Epithelial cell of proximal tubule (primary cell): ENCODE measurements at places on chromosomes 2 and 18. TPM values are rescaled to one million over a fixed set of nuclear protein-coding genes. Genes with fewer than 3 reads are reported as not detected.

Gene ALLC
- not detected in 2 replicates for total RNA-seq

Gene POTEC
- total RNA-seq, result not detected in 2 replicates

DNA sequence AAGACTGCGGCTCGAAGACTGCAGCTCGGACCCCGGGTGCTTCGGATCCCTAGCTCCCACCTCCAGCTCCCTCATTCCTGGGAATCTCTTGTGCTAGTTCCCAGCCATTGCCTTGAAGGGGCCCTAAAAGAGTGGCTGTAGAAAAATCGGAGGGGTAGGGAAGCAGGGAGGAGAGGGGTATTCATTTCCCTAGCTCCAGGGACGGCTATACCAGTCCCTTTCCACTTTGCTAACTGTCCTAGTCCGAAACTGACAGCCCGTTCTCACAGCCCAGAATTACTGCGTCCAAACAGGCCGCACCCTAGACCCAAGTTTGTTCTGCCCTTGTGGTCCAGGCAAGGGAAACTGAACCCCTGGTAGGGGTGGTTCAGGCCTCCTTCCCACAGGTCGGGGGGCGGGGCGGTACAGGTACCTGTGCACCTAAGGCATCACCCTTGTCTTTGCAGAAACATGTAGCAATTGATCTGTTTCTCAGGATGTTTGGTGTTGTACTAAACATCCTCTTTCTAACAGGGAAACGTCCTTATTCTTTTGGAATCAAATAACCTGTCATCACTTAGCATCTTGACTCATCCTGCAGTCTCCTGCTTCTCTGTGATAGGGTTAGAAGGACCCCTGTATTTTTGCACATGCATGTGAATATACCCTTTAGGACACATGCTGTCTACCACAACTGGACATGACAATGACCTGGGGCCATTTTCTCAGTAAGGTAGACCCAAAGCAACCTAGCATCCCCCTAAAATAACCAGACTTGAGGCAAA lies 4.0 kb downstream of the EMX1 start:
- no peak for DNase-seq

DNA sequence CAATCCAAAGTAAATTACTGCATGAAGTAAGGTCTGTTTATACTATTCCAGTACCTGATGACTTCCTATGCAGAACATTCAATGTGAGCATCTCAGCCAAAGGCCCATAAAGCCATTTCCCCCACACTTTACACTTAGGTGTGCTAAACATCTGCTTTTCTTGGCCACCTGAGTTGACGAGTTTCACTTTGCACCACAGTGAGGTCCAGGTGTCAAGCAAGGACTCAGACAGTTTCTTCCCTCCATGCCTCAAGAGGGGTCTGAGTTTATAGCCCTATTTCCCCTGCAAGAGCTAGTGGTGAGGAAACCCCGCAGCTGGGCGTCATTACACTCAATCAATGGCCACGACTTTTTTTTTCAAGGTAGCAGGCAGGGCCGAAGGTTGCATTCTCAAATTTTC lies 107.7 kb downstream of the MREG start:
- no peak for DNase-seq

GRCh38 chr2:145736871-145737270 lies 1217.0 kb upstream of the ZEB2 start:
- no peak for DNase-seq

- DNase-seq, result no peak
These were observed 69.1 kb downstream of the PHLPP1 start for GRCh38 chr18:62784338-62784965.

GRCh38 chr2:165893556-165893955 lies 60.0 kb downstream of the TTC21B start:
- DNase-seq, result no peak

Gene CCBE1
- total RNA-seq, result 1.8 and 3.3 TPM in 2 replicates

GRCh38 chr18:48079885-48080284 lies 149.4 kb upstream of the SMAD2 start:
- DNase-seq, result no peak

DNA sequence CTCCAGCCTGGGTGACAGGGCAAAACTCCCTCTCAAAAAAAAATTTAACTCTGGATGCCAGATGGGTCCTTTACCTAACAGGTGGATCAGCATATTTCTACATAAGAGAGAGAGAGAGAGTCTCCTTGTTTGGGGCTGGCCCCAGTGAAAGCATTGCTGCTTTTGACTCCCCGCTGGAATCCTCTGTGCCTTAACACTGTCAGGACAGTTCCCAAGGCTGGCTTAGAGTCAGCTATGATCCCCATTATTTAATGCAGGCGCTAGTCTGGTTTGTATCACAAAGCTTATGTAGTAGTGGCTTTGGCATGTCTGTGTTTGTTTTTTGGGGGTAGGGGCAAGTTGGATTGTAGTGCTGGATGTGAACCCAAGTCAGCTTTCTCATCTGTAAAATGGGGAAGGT lies 9.4 kb downstream of the INPP4A start:
- DNase-seq, result no peak

Gene IL1F10
- not detected in 2 replicates for total RNA-seq

DNA sequence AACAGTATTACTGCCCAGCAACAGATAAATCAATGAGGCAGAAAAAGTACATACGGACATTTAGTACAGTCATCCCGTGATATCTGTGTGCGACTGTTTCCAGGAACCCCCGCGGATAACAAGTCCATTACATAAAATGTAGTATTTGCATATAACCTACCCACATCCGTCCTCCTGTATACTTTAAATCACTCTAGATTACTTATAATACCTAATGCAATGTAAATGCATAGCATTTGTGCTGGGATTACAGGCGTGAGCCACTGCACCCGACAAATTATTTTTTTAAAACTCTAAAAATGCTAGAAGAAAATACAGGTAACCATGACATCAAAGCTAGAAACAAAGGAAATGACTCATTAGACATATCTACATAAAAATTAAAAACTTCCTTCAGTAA lies 91.6 kb downstream of the FAM161A start:
- DNase-seq, result no peak

- DNase-seq, result no peak
These were observed 149.6 kb downstream of the NCKAP5 start for GRCh38 chr2:133418671-133419070.

Gene SLC5A7
- total RNA-seq, result not detected in 2 replicates

- DNase-seq, result no peak
These were observed 25.0 kb downstream of the PTPN2 start for GRCh38 chr18:12858991-12859390.

DNA sequence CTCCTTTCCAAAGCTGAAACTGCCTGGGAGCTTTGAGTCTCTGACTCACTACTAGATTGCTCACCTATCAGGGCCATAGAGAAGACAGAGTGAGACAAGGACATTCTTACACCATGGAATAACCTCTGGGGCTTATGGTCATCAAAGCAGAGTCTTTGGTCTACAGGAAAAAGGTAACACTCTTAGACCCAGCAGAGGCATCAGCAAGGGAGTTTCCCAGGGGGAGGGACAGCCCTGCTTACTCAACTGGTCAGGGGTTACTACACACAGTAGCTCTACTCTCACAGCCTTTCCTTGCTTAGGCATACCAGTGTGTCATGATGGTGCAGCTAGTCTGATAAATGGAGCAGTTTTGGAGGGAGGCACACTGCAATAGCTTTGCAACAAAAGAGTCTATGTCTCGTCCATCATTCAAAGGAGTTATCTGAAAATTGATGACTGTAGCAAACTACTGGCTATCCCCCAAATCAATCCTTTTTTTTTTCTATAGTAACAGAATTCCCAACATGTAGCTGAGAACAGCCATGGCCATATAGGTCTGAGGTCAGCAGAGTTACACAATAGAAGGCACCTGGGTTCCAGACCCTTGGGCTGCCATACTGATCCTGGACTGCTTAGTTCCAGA lies 22.4 kb upstream of the CD28 start:
- peak; percentile 96 for DNase-seq

- no peak for DNase-seq
These were observed 110.0 kb upstream of the RASGRP3 start for GRCh38 chr2:33366473-33366872.

DNA sequence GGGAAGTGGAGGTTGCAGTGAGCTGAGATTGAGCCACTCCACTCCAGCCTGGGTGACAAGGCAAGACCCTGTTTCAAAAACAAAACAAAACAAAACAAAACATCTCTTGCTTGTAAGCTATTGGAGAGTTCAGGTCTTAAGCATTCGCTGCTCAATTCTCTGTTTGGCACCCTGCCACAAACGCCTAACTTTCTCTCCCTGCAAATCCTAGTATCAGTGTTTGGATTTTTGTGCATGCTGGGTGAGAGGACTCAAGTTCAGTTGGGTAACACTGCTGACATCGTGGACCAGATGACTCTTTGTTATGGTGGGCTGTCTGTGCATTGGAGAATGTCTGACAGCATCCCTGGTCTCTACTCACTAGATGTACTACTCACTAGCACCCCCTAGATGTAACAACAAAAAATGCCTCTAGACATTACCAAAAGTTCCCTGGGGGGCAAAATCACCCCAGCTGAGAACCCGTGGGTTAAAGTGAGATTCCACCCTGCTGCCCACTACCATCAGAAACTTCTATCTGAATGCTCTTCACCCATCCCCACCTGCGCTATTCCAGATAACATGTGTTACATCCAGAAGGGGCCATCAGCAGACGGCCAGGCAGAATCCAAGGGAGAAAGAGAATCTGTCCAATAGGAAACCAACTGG lies 50.9 kb downstream of the CACNB4 start:
- no peak for DNase-seq

DNA sequence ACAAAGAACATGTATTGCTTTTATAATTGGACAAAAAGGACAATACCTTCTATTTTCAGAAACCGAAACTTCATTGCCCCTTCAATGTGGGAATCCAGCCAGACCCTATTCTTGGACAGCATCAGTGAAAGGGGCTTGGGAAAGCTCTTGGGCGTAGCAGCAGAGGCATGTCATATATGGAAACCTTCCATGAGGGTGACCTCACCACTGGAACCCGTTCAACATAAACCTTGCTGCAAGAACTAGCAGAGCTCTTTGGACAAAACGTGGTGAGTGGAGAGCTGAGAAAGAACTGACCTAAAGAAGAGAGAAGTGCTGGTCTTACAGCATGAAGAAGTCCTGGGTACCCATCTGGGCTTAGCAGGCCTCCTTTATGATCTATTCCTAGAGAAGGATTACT lies 22.7 kb upstream of the ACTG2 start:
- DNase-seq, result no peak

GRCh38 chr2:112706170-112706664 lies 14.6 kb upstream of the NT5DC4 start:
- DNase-seq, result no peak

Gene FSHR
- total RNA-seq, result not detected in 2 replicates

DNA sequence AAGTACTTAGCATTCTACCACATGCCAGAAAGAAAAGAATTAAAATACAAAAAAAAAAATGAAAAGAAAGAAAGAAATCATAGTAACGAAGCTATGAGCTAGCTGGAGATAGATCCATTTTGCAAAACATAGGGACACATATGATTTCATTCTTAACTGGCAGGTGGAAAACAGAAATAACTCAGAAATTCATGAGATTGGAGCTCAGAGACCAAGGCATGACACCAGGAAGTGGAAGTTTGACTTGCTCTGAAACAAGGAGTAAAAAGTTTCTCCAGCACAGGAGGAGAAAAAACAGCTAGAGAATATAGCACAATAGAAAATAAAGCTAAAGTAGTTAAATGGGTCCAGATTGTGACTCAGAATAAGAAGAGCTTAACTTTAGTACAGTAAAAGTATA lies 278.1 kb downstream of the ZEB2 start:
- no peak for DNase-seq

- DNase-seq, result no peak
These were observed 1.5 kb downstream of the GIGYF2 start for GRCh38 chr2:232698556-232699091.

Gene ELOA2
- not detected in 2 replicates for total RNA-seq

- no peak for DNase-seq
These were observed 671.1 kb downstream of the RNF144A start for GRCh38 chr2:7588295-7588694.

- DNase-seq, result no peak
These were observed 36.5 kb upstream of the HPCAL1 start for GRCh38 chr2:10266133-10266620.

- DNase-seq, result no peak
These were observed 37.8 kb downstream of the SH3RF3 start for GRCh38 chr2:109166811-109167210.

DNA sequence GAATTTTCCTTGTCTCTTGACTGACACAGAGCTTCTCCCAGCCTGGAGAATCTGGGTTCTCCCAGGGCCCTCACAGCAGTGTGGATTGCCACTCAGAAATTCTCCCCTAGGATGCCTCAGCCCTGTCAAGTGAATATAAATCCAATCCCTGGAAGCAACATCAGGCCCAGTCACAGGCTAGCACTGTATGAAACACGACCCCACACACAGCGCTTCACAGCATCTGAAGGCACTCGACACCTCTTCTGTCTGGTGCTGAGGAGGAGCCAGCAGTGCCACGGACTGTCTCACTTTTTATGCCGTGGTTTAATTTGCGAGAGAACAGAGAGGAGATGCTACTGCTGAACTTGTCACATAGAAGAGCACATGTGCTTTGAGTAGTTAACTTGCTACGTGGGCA lies 164.5 kb downstream of the NAPG start:
- no peak for DNase-seq

Gene ALPG
- total RNA-seq, result not detected in 2 replicates

- DNase-seq, result no peak
These were observed 18.6 kb upstream of the PKDCC start for GRCh38 chr2:42029171-42029570.

- peak; percentile 44 for DNase-seq
These were observed 184.8 kb upstream of the SP5 start for GRCh38 chr2:170530284-170530745.

DNA sequence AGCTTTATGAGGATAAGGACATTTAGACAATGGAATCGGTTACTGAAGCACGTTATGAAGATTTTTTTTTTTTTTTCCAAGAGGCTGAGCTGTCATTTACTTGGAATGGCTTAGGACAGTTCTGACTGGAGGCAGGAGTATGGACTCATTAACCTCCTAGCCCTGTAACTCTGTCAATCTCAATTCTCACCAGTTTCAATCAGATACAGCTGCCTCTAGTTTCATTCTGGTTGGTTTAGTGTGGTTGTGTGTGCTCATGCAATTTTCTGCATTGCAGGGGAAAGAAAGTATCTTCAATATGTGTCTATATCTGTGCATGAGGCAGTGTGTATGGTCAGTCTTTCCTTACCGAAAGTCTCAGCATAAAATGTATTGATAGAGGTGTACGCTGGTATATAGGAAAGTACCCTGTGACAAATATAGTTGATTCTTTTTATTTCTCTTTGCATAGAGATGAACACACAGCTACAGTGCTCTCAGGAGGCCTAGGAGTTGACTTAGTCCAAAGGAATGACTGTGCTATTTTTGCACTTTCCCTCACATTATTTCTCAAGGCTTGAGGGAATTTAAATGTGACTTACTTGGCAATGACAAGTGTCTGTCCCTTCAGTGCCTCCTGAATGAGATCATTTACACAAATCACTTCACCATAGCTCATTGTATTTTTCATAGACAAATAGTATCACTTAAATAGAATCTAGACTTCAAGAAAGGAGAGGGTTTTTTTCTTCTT lies 50.5 kb upstream of the GRB14 start:
- DNase-seq, result no peak

- DNase-seq, result no peak
These were observed 212.1 kb downstream of the ARL6IP6 start for GRCh38 chr2:152930501-152930900.

Gene GPBAR1
- total RNA-seq, result 1.0 and 2.3 TPM in 2 replicates

GRCh38 chr18:57831597-57832377 lies 28.7 kb upstream of the ATP8B1 start:
- DNase-seq, result no peak

Gene SKA1
- 23.9 and 34.2 TPM in 2 replicates for total RNA-seq

- no peak for DNase-seq
These were observed 15.5 kb upstream of the ECEL1 start for GRCh38 chr2:232502911-232503808.

Gene ARHGAP15
- not detected in 2 replicates for total RNA-seq

Gene NEMP2
- total RNA-seq, result 5.1 and 15.0 TPM in 2 replicates
